ENCODE measurements at places on chromosomes 3 and 15.

GRCh38 chr3:34955680-34956079 lies 683.6 kb upstream of the ARPP21 start:
- no peak for DNase-seq

GRCh38 chr3:43950775-43951174 lies 260.0 kb downstream of the ABHD5 start:
- no peak for DNase-seq

- no peak for DNase-seq
Measured at GRCh38 chr3:49351521-49352011, 6.6 kb downstream of the GPX1 start.

GRCh38 chr3:40452562-40452875 lies 4.6 kb upstream of the RPL14 start:
- DNase-seq, result no peak

DNA sequence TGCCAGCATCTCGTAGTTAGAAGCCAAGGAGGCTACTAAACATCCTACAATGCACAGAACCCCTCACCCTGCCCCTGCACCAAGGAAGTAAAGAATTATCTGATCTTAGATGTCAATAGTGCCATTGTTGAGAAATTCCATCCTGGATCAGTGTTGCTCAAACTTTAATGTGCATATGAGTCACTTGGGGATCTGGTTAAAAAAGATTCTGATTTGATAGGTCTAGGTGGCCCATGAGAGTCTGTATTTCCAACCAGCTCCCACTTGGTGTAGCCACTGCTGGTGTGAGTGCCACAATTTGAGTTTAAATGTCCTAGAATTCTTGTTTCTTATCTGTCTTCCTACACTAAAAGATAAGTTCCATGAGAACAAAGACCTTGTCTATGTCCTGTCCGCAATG lies 43.7 kb downstream of the TMEM45A start:
- no peak for DNase-seq

Measured in GM06990 (cell line).